ENCODE measurements at places on chromosomes 13 and 19.

DNA sequence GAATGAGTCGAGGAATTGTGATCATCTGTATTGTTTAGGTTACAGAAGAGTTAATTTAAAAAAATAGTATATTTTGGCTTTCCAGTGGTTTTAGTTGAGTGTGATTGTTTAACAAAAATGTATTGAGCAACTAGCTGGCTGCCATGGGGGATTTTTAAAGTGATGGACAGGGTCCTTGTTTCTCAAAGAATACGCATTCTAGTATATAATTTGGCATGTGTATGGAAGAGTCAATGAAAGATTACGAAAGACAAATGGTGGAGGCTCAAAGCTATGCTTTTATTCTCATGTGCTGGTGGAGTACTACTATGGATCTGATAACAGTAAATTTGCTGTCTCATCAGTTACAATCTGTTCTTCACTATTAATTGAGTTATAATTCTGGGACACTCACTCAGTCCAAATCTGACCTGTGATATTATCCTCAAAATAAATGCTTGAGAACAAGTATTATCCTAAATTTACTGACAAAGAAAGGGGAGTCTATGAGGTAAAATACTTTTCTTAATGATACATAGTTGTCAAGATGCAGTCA lies 240.0 kb downstream of the GPC6 start:
- no peak for DNase-seq

- DNase-seq = no peak
Measured at GRCh38 chr19:45753548-45753947, 15.5 kb downstream of the SIX5 start.

- no peak for DNase-seq
Measured at GRCh38 chr13:22405891-22406290, 735.0 kb downstream of the FGF9 start.

DNA sequence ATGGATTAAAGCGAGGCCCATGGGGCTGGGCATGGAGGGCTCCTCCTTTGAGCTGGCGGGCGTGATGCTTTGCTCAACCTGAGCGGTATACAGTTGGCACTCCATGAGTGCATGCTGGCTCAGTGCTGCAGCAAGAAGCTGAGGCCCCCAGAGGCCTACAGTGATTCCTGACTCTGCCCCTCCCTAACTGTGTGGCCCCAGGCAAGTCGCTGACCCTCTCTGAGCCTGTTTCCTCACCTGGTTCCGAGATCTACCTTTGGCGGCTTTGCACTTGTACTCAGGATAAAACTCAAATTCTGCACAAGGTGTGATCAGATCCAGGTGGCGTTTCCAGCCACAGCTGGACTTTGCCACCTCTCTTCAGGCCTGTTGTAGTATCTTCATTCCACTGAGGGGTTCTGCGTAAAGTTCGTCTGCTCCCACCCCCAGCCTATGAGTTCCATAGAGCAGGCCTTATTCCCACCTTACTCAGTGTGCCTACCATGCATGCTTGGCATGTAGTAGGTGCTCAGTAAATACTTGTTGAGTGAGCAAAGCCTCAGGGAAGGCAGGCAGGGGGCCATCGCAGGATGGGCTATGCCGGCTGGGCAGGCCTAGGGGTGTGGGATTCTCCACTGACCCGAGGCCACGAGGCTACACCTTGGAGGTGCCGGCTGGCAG lies 7.9 kb downstream of the LRP3 start:
- DNase-seq = no peak

DNA sequence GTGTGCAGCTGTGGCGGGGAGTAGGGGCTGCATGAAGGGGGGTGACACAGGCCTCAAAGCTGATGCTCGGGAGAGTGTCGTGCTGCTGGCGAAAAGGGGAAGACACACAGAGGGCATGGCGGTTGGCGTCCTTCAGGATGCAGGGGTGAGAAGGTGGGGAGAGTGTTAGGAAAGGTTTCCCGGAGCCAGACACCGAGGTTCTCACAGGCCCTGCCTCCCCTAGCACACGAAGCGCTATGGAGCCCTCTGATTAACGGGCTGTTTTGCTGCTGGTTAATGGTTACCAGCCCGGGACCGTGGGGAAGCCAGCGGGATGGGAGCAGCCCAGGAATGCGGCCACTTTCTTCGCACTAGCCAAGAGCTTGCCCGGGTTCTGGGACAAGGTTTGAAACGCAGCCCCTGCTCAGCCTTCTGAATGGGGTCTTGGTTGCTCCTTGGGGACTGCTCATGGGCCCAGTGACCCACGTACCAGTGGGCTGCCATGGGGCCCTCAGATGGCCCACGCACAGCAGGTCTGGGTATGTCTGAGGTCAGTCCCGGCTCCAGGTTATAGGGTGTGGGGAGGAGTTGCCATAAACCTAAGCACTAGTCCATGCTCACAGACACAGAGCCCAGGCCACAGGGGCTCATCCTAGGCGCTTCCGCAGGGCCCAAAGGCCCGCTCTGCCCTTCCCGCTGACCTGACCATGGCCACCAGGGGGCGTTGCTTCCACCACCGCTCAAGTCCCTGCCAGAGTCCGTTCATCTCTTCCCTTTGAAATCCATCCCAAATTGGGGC lies 31.3 kb upstream of the ISYNA1 start:
- no peak for DNase-seq

GRCh38 chr19:8705742-8706141 lies 7.1 kb upstream of the ACTL9 start:
- no peak for DNase-seq

DNA sequence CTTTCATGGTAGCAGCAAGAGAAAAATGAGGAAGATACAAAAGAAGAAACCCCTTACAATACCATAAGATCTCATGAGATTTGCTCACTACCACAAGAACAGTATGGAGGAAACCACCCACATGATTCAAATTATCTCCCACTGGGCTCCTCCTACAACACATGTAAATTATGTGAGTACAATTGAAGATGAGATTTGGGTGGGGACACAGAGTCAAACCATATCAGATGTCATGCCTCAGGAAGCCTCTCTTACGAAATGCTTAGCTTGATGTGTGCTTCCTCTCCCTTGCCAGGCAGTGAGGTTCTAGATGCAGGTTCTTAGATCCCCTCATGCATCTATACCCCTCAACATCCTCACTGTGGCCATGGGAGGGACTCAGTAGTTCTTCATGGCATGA lies 63.2 kb upstream of the RGCC start:
- DNase-seq = no peak

DNA sequence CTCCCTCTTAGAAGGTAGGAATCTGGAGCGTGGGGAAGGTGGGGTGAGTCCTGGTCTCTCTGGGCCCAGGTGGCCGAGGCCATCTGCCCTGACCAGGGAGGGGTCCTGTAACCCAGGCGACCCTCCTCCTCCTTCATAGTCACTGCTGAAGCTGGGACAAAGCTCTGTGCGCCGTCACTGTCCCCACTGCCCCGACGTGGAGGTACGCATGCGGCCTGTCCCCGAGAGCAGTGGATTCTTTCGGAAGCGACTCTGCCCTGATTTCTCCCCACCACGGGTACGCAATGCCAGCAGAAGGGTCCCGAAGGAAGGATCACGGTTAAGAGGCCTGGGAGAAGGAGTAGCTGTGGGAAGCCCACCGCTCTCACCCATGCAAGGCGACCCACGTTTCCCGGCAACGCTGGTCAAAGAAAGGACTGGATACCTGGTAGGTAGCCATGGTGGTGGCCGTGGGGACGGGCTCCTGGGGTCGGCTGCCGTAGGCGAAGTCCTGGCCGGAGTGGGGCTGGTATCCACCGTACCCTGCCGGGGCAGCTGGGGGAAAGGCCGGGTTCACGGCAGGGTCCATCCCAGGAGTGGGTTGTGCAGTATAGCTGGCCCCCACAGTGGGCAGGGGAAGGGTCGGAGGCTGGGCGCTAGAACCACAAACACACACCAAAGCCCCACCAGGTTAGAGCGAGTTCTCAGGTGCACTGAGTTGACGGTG lies 34.3 kb downstream of the ZFR2 start:
- DNase-seq = no peak

- no peak for DNase-seq
Measured at GRCh38 chr13:94921181-94921580, 208.8 kb upstream of the SOX21 start.

DNA sequence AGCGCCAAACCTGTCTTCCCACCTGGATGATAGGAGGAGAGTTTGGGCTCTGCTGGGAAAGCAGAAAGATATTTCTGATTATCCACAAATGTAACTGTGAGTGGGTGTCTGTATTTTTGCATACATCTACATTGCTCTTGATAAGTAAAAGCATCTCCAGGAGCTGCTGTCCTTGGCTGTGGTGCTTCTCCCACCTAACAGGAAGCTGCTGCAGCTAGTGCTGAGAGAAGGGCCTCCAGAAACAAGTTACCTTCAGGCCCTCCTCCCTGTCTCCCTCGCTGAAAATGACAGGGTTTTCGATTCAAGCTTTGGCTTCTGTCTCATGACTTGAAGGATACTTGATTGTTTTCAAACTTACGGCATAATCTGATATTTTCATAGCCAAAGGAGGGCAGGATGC lies 90.1 kb downstream of the FOXO1 start:
- DNase-seq = no peak

All from NCI-H748 treated with DMSO at 0.1 percent for 48 hours (cell line).